ENCODE measurements at places on chromosomes 7 and 10.
A peak's percentile ranks its signal among the peaks of the same experiment; 100 is the strongest.

DNA sequence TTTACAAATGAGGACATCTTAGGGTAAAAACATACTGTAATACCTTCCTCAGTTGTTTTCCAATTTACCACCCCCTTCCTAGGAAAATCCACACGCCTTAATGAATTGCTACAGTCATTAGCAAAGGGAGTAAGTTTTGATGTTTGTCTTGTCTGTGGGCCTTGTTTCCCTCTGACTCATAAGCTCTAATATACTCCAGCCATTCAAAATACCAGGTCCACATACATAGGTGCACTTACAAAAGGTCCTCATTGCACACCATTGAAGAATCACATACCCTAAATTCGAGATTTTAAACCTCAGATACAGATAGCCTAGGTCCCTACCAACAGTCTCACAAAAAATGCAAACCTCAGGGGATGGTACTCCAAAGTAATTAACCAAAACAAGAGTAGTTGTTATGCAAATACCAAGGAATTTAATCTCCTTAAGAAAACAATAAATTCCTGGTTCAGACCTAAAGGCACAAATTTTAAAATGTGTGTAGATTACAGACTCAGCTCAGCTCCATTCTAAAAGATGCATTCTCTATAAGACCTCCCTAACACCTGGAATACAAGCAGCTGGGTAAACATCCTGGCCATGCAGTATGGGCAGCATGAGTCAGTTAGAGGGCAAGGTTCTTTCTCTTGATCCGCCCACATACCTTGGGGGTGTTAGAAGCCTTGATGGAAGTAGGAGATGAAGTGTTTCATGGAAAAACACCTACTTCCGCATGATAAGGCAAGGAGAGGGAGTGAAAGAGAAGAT lies 3.0 kb upstream of the LIPK start:
- DNase-seq: no peak

DNA sequence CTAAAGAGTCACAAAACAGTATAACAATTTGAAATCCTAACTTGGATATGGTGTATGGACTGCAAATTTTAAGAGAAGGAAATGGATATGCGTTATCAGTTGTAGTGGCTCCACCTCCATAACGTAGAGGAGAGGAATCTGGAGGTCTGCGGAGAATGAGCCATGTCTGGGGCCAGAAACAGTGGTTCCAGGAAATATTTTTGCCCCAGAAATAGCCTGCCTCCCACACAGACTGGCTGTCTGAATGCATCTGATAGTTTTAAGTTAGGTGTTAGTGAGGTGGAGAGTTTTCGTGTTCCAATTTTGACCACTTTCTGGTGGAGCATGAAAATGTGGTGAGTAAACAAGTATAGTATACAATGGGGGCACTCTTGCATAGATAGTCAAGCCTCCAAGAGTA lies 1.6 kb downstream of the PHTF2 start:
- DNase-seq: peak; percentile 38

DNA sequence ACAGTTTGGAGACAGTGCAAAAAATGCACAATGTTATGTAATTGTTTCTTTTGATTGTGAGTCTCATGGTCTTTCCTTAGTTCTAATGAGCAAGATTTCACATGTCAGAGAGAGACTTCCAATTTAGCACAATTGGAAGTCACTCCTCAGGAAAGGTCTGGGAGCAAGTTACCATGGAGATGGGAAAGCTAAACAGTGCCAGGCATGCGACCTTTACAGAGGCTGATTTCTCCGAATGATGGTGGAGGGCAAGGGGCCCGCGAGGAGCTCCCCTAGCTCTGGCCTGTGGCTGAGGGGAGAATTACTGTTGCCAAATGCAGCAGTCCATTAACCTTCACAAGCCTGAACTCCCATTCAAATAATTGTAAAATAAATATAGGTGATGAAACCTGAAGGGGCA lies 59.3 kb downstream of the CDCA7L start:
- DNase-seq: no peak

GRCh38 chr10:48463318-48464003 lies 141.4 kb downstream of the ARHGAP22 start:
- DNase-seq: no peak

GRCh38 chr7:19621740-19622139 lies 87.1 kb downstream of the POLR1F start:
- no peak for DNase-seq

- no peak for DNase-seq
These were observed 918.6 kb upstream of the AUTS2 start for GRCh38 chr7:68679459-68680234.

DNA sequence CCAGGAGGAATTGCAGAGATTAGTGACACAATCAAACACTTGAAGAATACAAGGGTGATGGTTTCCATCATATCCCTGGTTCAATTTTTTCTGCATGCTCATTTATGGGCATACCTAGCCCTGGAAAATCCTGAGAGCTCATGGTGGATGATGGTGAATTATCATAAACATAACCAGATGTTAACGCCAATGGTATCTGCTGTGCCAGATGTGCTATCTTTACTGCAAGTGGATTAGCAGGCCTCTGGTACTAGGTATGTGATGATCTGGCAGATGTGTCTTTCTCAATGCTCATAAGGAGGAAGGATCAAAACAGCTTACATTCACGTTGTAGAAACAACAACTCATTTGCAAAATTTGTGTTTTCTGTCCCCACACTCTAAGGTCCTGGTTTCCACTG lies 150.5 kb downstream of the FZD1 start:
- no peak for DNase-seq

DNA sequence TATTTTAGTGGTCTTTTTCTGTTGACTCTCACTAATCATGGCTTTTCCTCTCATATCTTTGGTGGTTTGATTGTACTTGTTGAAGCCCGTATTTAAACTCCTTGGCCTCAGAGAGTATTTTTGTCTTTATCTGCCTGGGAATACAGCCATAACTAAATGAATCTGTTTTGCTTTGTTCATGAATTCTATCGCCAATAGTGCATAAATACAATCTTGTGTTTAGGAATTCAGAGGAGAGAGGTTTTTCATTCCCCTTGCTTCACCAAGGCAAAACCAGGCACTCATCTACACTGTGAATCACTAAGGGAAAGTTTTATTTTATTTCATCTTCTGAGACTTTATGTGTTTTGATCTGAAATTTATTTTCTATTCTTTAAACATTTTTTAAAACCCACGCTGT lies 152.7 kb downstream of the BICC1 start:
- no peak for DNase-seq

GRCh38 chr10:44689368-44689767 lies 221.8 kb upstream of the TMEM72 start:
- no peak for DNase-seq

DNA sequence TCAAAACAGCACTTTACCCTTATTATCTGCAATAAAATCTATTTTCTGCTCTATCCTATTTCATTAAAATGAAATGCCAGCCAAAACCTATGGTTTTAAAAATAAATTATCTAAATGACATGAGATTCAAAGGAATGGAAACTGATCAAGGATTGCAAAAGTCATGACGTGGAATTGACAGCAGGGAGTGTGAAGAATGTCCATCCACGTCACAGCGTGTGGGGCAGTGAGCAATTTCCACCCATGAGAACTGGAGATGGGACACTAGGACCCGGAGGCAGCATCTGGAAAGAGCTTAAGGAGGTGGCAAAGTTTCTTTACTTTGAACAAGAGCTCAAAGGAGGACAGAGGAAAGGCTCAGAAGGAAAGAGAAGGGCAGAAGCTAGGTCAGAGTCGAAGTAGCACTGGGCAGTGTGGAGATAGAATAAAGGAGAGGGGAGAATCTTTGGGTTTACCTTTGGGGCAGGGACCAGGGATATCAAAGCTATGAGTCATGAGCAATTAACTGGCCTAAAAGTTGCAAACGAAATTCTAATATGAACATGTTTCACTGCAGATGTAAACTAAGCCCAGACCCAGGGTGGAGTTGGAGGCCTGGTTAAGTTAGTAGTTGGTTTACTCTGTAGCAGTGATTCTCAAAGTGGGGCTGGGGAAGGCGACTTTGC lies 24.9 kb upstream of the STK17A start:
- no peak for DNase-seq

GRCh38 chr10:53088961-53089360 lies 316.4 kb upstream of the MBL2 start:
- DNase-seq: no peak

- no peak for DNase-seq
These were observed 14.8 kb downstream of the OGDHL start for GRCh38 chr10:49747303-49747646.

GRCh38 chr10:2686691-2687090 lies 380.7 kb upstream of the PFKP start:
- no peak for DNase-seq

DNA sequence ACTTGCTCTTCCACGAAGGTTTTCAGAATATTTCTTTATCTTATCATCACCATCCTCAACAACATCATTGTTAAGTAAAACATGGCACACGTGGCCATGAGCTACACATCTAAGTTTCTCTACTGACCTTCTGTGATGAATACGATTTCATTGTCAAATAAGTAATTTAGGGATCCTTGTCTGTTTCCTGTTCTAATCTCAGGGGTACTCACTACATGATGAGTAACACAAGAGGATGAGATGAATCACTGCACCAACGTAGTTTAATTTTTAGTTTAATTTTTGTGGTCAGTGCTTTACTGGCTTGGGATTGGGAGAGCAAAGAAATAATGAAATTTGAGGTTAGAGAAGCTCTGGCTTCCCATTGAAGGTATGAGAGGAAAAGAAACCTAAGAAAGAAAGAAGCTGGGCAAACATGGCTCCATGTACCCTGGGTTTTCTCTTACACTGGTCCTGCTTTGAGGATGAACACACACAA lies 461.9 kb upstream of the KLF6 start:
- no peak for DNase-seq

- no peak for DNase-seq
These were observed 93.3 kb upstream of the AGBL3 start for GRCh38 chr7:134892963-134893362.

- DNase-seq: no peak
These were observed 5.1 kb downstream of the FZD8 start for GRCh38 chr10:35636956-35637355.

GRCh38 chr7:158329014-158329610 lies 258.5 kb downstream of the PTPRN2 start:
- DNase-seq: no peak

GRCh38 chr7:46100521-46100920 lies 179.4 kb upstream of the IGFBP3 start:
- DNase-seq: no peak

- DNase-seq: no peak
These were observed 10.9 kb upstream of the FRAT1 start for GRCh38 chr10:97307866-97308780.

DNA sequence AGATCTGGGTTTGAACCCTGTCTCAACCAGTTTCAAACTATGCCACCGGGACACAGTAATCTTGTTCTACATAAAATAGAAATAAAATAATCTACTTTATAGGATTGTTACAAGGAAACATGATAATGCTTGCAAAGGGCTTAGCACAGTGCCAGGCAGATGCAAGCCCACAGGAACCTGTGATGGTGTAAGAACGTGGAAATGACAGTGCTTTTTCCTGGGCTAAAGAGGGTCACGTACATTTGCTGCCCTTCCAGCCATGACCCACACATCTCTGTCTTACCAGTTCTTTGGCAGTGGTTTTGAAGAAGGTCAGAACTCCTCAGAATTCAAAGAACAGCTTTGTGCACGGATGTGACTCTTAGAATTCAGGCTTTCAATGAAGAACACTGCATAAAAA lies 282.9 kb downstream of the CSTF2T start:
- no peak for DNase-seq

GRCh38 chr7:57775396-57776088 lies 325.6 kb downstream of the ZNF716 start:
- no peak for DNase-seq

GRCh38 chr7:75861636-75862035 lies 17.2 kb upstream of the RHBDD2 start:
- no peak for DNase-seq

- DNase-seq: peak; percentile 4
These were observed 94.9 kb downstream of the CPXM2 start for GRCh38 chr10:123796736-123797135.

DNA sequence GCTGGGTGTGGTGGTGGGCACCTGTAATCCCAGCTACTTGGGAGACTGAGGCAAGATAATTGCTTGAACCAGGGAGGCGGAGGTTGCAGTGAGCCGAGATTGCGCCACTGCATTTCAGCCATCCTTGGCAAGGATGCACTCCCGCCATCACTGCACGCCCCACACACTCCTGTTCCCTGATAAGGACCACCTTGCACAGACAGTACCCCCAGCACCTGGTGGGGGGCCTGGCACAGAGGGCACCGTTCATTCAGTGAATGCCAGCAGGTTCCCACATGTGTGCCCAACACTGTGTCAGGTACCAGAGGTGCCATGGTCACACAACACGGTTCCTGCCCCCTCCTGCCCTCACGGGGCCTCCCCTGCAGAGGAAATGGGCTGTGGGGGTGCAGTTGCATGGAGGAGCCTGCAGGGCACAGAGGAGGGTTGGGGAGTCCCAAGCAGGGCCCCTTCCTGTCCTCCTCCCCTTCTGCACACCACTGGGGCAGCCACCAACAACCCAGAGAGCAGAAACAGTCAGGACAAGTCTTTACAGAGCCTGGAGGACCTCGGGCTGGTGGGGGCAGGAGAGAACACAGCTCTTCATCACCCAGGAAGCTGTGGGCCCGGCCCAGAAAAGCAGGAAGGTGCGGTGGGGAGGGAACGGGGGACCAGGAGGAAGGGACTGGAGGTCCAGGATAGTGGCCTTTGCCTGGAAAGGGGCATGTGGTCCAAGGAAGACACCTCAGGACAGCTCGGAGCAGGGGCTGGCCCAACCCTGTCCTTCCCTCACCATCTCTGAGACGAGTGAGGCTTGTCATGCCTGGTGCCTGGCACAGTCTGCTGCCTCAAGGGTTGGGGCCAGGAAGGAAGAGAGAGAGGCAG lies 7.1 kb downstream of the CRYGN start:
- DNase-seq: peak; percentile 82

DNA sequence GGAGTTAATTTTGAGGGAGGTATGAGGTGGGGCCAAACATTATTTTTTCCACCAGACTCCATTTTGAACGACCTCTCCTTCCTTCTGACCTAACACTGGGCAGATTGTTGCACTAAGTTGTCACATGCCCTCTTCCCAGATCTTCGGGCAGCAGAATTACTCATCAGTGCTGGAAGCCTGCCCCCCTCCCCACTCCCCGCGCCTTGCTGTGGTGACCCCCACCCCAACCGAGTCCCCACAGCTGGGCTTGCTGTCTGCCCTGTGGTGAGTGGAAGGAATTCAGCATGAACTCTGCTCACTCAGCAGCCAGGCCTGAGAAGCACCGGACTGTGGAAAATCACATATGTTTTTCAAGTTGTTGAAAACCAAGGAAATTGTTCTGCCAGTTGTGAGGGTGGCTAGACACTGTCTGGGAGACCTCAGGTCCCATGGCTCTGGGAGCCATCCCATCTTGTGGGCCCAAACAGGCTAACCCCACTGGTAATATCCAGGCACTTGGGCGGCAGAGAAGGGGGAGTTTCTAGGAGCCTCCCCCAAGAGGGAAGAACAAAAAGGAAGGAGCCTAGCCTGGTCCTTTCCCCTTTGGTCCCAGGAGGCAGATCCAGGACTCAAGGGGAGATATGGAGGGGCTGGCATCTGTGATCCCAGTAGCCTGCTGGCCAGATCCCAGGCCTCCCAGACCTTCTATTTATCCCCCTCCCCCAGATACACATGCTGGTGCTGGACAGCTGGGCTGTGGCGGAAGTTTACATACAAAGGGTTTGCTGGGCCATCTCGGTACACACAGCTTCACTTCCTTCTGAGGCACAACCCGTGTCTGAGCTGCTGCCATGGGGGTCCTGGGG lies 3.5 kb upstream of the AEBP1 start:
- DNase-seq: no peak

All from GM13976 (cell line).